ENCODE measurements at places on chromosomes 4 and X. TPM values are rescaled to one million over a fixed set of nuclear protein-coding genes. Genes with fewer than 3 reads are reported as not detected.
A peak's percentile ranks its signal among the peaks of the same experiment; 100 is the strongest.

Gene AFP
- total RNA-seq, result 0.67 TPM

Gene SLC9B2
- 19.1 TPM for total RNA-seq

DNA sequence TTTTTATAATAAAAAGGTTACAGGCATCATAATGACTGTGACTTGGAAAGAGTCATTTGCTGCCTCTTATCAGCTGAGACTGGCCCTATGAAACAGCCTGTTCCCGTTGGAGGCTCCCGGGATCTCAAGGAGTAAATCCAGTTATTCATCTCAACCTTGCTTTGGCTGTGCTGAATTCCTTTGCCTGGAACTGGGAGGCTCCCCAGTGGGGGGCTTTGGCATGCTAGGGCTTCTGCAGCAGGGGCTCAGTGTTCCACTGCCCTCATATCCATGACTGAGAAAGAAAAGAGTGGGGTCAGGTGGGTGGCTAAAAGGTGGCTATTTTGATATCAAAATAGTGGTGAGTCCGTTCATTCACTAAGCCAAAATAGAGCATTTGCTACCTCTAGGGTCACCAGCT lies 71.2 kb downstream of the TRPC5 start:
- no peak overlapping the region for H3K4me3 ChIP-seq
- no peak for DNase-seq
- no peaks in the 10 kb centered on the region for H3K36me3 ChIP-seq
- H3K27ac ChIP-seq, result no peak overlapping the region
- H3K4me1 ChIP-seq, result no peaks in the 10 kb centered on the region

- H3K4me3 ChIP-seq, result no peak overlapping the region
- H3K27ac ChIP-seq, result no peak overlapping the region
- no peaks in the 10 kb centered on the region for H3K27me3 ChIP-seq
- DNase-seq, result no peak
- peaks cover 6% of the 10 kb centered on the region for H3K4me1 ChIP-seq
- H3K36me3 ChIP-seq, result no peaks in the 10 kb centered on the region
Measured at GRCh38 chr4:142559986-142560385, 286.1 kb downstream of the INPP4B start.

- no peak within 1 kb of the TSS for H3K27ac ChIP-seq
- DNase-seq, result peak; percentile 56
- H3K4me1 ChIP-seq, result no peaks in the 10 kb centered on the region
- H3K36me3 ChIP-seq, result no peaks in the 10 kb centered on the region
Measured at GRCh38 chrX:136251041-136251991, at the start of gene MAP7D3. Gene MAP7D3, minus strand, starts transcription at chrX:136251400. Its CDS starts 42 bp downstream, at chrX:136251358.

DNA sequence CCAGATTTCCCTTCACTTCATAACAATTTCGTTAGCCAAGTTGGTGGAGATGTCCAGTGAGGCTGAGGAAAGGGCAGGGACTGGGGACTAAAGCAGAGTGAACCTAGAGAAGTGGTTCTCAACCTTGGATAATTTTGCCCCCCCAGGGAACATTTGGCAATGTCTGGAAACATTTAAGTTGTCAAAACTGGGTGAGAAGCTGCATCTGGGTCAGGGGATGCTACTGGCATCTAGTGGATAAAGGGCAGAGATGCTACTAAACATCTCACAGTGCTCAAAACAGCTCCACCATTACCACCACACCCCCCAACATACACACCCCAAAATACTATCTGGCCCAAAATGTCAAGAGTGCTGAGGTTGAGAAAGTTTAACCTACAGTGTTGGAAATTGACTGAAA lies 32.0 kb upstream of the FGF16 start:
- H3K27ac ChIP-seq, result no peak overlapping the region
- H3K4me3 ChIP-seq, result no peak overlapping the region
- no peak for DNase-seq
- H3K36me3 ChIP-seq, result no peaks in the 10 kb centered on the region
- no peaks in the 10 kb centered on the region for H3K27me3 ChIP-seq

GRCh38 chr4:87895964-87896621 lies 63.3 kb downstream of the MEPE start:
- no peaks in the 10 kb centered on the region for H3K4me1 ChIP-seq
- DNase-seq, result no peak
- H3K4me3 ChIP-seq, result no peak overlapping the region

DNA sequence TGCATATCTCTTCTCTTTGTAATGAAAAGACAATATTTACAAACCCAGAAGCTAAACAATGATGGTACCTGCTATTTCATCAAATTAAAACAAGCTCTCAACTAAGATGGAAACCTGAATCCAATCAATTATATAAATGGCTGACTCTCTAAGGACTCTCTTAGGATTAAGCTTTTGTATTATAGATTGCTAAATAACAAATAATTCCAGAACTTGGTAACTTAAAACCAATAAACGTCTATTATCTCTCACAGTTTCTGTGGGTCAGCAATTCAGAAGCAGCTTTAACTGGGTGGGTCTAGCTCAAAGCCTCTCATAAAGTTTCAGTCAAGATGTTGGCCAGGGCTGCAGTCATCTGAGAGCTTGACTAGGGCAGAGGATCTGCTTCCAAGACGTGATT lies 12.4 kb downstream of the PHKA2 start:
- no peak overlapping the region for H3K4me3 ChIP-seq
- no peaks in the 10 kb centered on the region for H3K4me1 ChIP-seq
- DNase-seq, result no peak
- H3K36me3 ChIP-seq, result no peaks in the 10 kb centered on the region
- H3K27me3 ChIP-seq, result no peaks in the 10 kb centered on the region

DNA sequence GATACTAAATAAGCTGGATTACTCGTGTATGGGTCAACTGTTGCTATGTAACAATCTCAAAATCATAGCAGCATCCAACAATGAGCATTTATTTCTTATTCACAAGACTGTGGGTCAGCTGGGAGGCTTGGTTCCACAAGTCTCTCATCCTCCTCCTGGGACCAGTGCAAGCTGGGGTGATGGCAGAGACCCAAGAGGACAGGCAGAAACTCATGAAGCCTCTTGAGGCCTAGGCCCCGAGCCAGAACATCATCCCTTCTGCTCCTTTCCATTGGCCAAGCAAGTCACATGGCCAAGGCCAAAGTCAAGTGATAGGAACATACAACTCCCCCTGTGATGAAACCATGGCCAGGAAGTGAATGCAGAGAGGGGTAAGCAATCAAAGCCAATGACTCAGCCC lies 422.1 kb downstream of the BCOR start:
- no peak overlapping the region for H3K4me3 ChIP-seq
- no peak overlapping the region for H3K27ac ChIP-seq
- H3K36me3 ChIP-seq, result no peaks in the 10 kb centered on the region
- peaks cover 16% of the 10 kb centered on the region for H3K4me1 ChIP-seq

Gene MFAP3L
- total RNA-seq, result 13.2 TPM

DNA sequence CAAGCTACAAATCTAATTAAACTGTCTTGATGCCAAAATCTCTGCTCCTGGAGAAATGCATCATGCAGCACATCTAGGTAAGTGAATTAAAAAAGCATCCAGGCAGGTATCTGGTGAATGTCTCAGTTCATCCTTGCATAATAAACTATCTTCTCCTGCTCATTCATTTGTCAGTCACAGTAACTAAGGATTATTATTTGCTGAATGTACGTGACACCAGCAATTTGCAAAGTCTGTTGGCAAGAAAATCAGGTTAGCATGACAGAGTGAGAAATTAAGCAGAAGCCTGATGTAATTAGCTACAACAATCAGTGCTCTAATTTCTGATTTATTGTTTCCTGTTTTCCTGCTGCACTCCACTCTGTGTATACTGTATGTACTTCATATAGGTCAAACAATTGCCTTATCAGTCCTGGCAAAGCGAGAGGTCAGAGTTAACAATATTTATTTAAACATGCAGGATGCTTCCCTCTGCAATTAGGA lies 213.6 kb downstream of the FBXO8 start:
- no peaks in the 10 kb centered on the region for H3K36me3 ChIP-seq
- DNase-seq, result no peak
- no peak overlapping the region for H3K4me3 ChIP-seq
- H3K27me3 ChIP-seq, result no peaks in the 10 kb centered on the region
- no peak overlapping the region for H3K27ac ChIP-seq
- no peaks in the 10 kb centered on the region for H3K4me1 ChIP-seq

Gene ATP8A1
- total RNA-seq, result 22.7 TPM

GRCh38 chrX:22934640-22935039 lies 65.1 kb upstream of the DDX53 start:
- no peaks in the 10 kb centered on the region for H3K4me1 ChIP-seq
- no peak for DNase-seq
- H3K4me3 ChIP-seq, result no peak overlapping the region
- H3K27me3 ChIP-seq, result no peaks in the 10 kb centered on the region
- H3K27ac ChIP-seq, result no peak overlapping the region
- H3K36me3 ChIP-seq, result no peaks in the 10 kb centered on the region

Gene ERAS
- not detected for total RNA-seq

Gene LAP3
- 82.6 TPM for total RNA-seq

Gene ANXA10
- not detected for total RNA-seq

Data from cardiac muscle cell (in vitro differentiated cells and primary cell).